ENCODE measurements at places on chromosomes 5 and 9.

DNA sequence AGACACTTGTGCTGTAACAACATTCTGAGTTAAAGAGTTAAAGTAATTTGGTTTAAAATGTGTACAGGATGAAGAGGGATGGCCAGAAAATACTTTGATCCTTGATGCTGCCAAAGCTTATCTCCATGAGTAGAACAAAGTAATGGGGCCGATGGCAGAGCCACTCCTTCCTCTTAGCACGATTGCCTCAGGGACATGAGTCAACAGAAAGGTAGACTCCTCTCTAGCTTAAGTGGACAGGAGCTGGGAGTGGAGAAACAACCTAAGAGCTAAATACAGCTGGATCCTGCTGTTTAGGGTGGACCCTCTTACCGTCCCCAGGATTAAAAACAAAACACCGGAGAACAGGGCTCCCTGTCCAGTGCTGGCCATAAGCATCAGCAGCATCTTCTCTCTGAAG lies 267.3 kb downstream of the IRX1 start:
- no peak for DNase-seq

- DNase-seq, result no peak
Measured at GRCh38 chr5:159220206-159220605, 10.9 kb upstream of the RNF145 start.

- no peak for DNase-seq
Measured at GRCh38 chr9:69155341-69156030, 18.6 kb upstream of the TJP2 start.

- DNase-seq, result no peak
Measured at GRCh38 chr5:158922263-158922592, 177.5 kb downstream of the EBF1 start.

DNA sequence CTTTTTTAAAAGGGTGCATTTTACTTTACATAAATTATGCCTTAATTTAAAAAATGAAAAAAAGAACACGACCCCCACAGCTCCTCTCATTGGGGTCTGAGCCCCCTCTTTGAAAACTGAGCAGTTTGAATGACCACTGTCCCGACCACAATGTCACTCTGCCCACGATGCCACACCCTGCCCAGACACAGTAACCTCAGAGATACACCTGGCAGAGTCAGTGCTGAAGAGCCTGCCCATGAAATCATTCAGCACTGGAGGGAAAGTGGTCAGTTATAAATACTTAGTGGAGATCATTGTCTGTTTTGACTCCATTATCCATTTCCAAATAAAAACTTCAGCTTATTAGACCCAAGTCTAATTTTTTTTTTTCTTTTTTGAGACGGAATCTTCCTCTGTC lies 49.3 kb downstream of the DNAJC21 start:
- DNase-seq, result no peak

DNA sequence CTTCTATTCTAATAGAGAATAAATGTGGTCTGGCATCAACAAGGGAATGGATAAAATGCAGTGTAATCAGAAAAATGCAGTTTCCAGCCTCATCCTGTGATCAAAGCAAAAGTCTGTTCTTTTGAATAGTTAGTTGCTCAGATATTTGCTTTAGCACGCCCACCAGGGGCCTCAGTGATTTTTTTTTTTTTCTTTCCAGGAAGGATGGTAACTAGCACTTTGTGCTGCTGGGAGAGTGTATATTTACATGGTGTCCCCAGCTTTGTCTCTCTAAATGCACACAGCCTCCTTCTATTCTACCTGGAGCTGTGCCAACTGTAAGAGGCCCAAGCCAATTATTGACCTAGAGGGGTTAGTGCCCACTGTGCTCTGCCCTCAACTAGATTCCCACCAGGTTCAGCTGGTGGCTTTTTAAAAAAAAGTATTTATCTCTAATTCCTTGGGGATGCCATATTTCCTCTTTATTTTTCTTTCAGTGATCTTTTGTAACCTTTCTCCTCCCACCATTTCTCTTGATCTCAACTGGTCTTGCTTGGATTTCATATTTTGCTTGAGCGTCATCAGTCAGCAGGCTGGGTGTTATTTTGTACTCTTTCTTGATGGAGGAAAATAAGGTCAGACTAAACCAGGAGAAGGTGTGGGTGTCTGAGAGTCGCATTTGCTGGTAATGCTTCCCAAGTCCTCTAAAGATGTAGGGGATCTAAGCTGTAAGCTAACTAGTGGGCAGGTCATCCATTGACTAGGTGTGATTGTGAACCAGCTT lies 193.0 kb upstream of the C9orf72 start:
- no peak for DNase-seq

GRCh38 chr5:39178171-39178570 lies 41.2 kb downstream of the FYB1 start:
- no peak for DNase-seq

DNA sequence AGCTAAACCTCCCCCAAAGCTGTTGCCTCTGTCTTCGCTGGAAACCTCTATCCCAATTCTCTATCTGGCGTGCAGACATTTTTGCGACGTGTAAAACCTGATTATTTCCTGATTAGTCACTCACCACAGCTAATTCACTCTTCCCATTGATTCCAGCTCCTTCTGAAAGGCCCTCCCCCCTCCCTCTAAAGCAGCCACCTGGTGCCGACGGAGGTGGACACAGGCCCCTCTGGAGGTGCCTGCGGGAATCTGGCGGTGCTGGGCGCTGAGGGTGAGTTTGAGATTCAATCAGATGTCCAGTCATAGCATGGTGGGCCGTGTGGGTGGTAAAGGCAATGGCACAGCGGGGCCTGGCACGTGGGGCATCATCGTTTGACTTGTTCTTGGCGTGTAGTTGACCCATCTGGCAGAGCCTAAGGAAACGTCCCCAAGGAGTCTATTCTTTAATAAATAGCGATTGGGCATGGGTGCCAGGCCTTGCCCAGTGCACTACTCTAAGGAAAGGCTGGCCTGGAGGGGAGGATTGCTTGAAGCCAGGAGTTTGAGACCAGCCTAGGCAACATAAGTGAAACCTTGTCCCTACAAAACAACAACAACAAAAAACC lies 271.1 kb upstream of the MVB12B start:
- no peak for DNase-seq

DNA sequence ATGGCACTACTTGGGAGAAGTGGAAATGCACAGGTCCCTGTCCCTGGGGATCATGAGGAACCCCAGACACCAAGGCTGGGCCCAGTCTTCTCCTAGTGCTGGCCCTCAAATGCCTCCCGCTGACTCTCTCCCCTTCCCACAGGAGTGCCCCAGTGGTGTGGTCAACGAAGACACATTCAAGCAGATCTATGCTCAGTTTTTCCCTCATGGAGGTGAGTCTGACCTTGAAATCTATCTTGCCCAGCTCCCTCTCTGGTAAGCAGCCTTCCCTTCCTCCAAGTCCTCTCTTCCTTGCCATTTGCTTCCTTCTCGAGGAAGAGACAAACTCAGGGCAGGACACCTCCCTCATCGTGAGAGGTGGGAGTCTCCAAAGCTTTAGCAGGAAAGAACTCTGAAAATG lies 63.3 kb upstream of the GABRP start:
- DNase-seq, result no peak

GRCh38 chr9:22055090-22055489 lies 46.0 kb upstream of the CDKN2B start:
- DNase-seq, result no peak

DNA sequence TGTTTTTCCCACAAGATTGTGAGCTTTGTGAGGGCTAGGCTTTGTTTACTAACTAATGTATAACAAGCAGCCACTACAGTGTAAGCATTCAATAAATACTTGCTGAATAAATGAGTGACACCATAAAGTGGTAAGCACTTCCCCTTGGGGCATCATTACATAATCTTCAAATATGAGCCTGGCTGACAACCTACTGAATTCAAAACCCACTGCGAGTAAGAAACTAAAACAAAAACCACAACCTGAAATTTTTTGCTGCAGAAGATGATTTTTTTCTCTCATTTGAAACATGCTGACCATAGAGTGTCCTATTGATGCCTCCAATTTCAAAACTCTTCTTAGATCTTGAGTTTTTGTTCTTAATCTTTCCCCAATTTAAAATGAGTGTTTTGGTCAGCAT lies 331.3 kb upstream of the CCNG1 start:
- no peak for DNase-seq

GRCh38 chr5:143374496-143375217 lies 28.8 kb downstream of the NR3C1 start:
- no peak for DNase-seq

DNA sequence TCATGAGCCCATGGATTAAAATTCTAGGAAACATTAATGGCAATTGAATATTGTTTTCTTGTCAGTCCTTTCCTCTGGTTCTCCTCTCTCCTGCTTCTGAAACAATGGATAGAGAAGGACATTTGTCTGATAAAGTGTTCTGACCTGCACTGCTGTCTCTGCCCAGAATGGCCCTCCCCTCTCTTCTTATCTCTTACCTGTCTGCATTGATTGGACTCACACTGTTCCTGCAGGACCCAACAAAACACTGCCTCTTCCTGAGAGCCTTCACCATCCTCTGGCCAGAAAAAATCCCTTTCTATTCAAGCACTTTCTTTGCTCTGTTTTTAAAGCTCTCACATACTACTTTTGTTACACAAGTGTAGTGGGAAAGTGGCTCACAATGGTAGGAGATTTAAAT lies 143.8 kb upstream of the DHFR start:
- DNase-seq, result no peak

GRCh38 chr5:6704361-6704851 lies 8.8 kb upstream of the TENT4A start:
- DNase-seq, result no peak

- DNase-seq, result no peak
Measured at GRCh38 chr9:14713187-14713767, 9.3 kb downstream of the CER1 start.

- no peak for DNase-seq
Measured at GRCh38 chr9:125844611-125845010, 97.4 kb downstream of the PBX3 start.

DNA sequence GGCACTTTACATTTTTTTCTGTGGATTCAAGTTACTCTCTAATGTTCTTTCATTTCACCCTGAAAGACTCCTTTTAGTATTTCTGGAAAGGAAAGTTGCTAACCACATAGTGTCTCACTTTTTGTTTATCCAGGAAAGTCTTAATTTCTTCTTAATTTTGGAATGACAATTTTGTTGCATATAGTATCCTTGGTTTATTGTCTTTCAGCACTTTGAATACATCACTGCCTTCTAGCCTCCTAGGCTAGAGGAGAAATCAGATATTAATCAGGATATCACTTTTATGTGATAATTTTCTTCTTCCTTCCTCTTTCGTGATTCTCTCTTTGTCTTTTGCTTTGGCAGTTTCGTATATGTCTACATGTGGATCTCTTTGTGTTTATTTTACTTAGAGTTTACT lies 11.4 kb downstream of the ADGRV1 start:
- DNase-seq, result no peak

DNA sequence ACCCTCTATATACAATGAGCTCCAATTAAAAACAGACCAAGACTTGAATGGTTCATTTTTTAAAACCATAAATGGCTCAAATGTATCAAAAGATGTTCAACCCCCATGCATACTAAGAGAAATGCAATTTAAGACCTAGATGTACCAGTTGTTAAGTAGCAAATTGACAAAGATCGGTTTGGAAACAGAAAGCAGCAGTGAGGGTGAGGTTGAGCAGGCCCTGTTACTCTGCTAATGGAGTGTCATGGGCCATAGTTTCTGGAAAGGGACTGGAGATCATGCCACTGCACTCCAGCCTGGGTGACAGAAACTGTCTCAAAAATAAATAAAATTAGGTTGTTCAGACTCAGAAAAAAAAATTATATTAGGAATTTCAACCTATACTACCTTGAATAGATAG lies 55.0 kb downstream of the FNBP1 start:
- DNase-seq, result no peak

- DNase-seq, result no peak
Measured at GRCh38 chr5:87741881-87742280, 329.2 kb upstream of the CCNH start.

DNA sequence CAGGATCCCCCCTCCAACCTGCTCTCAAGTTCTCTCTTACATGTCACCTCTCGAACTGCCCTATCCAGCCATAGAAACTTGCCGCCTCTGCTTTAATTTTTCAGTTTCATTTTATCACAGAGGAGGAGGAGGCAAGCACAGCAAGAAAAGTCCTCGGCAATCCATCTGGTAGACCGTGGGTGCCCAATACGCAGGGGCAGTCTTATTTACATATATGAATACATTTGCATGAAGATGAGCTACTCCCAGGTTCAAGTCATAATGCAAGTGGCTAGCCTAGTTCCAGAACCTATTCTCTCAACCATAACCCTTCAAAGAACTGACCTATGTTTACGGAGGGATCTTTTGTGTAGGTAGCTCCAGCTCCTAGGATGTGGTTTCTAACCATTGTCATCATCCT lies 223.2 kb upstream of the PANK3 start:
- DNase-seq, result no peak

DNA sequence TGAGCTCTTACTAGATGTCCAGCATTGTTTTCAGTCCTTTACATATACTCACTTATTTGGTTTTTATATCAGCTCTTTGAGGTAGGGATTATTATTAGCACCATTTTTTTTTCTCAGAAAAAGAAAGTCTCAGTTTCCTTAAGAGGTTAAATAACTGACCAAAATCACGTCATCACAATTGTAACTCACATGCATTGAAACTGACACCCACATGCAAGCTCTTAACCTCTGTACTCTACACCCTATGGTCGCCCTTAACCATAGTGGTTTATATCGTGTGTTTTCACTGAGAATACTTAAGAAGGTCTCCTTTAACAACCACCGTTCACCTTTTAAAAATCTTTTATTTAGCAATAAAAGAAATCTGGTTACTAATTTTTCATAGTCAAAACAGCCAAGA lies 61.0 kb downstream of the PRDM6 start:
- DNase-seq, result no peak

GRCh38 chr9:97468658-97469448 lies 32.6 kb upstream of the TMOD1 start:
- peak; percentile 90 for DNase-seq

GRCh38 chr9:133419005-133419404 lies 1.2 kb upstream of the REXO4 start:
- no peak for DNase-seq

DNA sequence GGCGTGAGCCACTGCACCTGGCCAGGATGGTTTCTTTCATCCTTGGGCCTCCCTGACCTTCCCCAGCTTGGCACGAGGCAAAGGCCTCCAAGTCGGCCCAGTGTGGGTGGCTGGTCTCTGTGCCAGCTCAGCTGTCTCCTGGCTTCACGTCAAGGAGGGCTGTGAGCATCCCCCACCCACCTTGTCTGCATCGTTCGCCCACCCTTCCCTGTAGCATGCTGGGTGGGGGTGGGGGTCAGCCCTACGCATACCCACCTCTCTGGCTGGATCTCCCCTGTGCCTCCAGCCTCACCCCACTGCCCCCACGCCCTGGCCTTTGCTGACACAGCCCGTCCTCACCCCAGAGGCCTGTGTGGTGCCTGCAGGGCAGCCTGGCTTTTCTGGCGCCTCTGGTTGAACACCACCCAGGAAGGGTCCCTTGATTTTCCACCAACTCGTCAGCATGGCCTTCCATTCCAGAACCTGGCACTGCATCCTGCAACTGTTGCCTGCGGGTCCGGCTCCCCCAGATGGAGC lies 8.8 kb upstream of the WDR5 start:
- DNase-seq, result no peak

- DNase-seq, result no peak
Measured at GRCh38 chr5:113378959-113379541, 55.7 kb downstream of the TSSK1B start.
